Left ventricle myocardium superior (tissue), 1 donor: ENCODE measurements at places on chromosomes 1 and 21.

DNA sequence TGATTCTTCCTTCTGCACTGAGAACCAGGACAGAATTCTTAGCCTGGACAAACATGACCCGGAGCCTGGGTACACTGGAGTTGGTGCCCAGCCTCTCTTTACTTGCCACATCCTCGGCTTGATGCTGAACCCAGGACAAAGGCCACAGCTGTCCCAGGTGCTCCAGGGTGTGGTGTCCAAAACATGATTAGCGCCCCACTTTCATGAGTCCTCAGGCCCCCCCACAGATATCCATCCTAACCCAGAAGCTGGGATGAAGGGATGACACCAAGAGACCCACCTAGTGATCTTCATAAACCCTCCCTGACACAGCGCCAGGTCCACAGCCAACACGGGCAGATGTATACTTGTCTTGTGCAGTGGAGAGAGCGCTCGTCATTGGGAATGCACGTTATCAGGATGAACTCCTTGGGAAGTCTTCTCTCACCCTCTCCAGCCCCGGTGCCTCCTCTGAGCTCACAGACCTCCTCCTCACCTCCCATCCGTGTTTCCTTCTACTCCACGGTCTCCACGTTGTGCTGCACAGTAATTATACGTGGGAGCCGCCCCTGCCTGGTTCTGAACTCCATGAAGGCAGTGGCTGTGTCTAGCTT lies 3.6 kb downstream of the ABCA4 start:
- no peak for DNase-seq

- no peak for DNase-seq
These were observed at the start of gene TMEM52 for GRCh38 chr1:1918901-1919303. Gene TMEM52, minus strand, starts transcription at chr1:1919279. Its CDS starts 14 bp downstream, at chr1:1919265.

DNA sequence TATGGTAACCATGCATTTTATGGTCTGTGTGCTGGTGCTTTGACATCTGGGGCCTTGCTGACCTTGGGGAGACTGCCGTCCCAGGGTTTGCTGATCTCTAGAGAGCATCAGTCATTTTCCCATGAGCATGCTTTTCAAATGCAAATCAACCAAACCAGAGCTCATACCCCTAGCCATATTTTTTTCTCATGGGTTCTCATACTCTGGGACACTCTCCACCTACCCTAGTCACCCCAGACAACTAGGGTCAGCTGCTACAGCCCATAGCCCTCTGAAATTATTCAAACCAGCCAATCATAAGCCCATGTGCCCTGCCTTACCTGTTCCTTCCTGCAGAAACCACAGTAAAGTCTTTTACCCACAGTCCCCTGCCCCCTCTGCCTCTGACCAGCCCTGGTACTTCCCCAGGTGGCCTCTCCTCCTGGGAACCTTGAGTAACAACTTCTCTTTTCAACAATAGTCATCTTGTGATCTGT lies 132.0 kb downstream of the MAP3K21 start:
- DNase-seq: no peak

DNA sequence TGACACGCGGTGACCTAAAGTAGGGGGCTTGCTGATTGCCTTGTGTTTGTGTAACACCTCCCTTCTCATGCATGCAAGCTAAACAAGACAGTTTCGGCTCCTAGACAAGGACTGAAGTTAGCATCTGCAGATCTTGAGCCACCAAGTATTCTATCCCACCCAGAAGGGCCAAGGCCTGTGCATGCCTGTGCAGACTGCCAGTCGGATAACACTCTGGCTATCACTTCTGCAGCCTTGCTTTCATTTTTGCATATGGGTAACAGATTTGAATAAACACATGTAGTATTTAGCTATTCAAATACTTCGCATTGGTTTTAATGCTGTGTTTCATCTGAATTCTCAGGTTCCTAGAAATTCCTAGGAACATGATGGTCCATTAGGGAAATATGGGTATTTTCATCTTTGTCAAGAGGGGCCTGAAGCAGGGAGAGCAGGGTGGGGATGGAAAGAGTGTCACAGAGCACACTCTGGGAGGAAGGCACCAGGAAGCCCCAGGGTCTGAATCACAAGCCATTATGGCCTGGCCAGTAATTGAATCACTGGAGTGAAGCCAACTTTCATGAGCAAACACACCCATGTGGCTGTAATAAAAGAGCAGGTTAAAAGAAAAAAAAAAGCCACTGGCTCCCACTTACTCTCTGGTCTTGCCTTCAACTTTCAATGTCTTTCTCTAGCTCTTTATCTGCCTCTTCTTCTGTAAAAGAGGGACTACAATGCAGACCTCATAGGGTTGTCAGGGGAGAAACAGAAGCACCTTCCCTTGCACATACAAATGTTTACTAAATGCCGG lies 28.3 kb downstream of the GADD45A start:
- no peak for DNase-seq

GRCh38 chr1:183996396-183996795 lies 41.1 kb downstream of the COLGALT2 start:
- DNase-seq: no peak

GRCh38 chr1:194228427-194228826 lies 1042.0 kb upstream of the B3GALT2 start:
- no peak for DNase-seq

GRCh38 chr1:234554698-234555311 lies 55.2 kb downstream of the IRF2BP2 start:
- DNase-seq: no peak

DNA sequence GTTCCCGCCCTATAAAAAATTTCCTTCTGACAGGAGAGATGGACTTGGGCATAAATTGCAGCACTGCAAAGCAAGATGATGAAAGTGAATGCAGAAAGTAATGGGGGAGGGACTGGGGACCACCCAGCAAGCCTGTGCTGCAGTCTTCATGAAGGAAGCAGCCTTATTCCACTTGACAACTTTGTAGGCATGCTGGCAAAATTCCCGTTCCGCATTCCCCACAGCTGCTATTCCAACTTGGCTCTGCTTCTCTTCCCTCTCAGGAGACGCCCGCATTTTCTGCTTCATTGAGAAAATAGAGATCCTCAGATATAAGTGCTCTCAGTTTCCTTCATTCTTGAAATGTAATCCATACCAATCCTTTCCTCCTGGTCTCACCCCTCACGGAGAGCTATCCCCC lies 2.4 kb downstream of the HMGB4 start:
- DNase-seq: no peak

GRCh38 chr1:70528590-70529333 lies 117.7 kb downstream of the CTH start:
- no peak for DNase-seq

GRCh38 chr1:89286549-89287180 lies 14.0 kb upstream of the GBP5 start:
- DNase-seq: no peak

DNA sequence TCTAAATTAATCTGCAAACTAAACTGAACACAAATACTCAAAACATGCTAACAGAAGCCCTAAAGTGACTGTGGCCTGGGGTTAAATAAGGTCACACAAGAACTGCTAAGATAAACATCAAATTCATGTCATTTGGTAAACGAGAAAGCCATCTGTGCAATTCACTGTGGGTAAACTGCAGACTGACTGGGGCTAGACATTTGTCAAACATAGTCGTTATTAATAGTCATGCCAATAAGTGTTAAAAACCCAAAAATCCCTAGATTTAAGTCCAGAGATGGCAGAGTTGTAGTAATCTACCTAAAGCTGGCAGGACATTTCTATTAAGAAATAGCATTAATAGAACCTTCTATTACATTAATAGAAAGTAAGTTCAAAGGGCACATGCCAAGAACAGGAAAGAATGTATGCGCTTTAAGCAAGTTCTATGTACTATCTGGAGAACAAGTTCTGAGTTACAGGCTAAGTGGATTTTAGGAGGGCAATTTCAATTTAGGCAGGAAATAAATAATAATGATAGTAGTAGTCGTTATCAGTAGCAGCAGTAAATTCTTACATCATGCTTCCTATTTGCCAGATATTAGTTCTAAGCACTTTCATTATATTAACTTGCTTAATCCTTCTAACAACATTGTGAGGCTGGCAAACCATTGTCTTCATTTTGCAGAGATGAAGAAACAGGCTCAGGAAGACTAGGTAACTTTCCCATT lies 8.6 kb downstream of the EDEM3 start:
- no peak for DNase-seq

- peak; percentile 50 for DNase-seq
These were observed 1.2 kb downstream of the EFNA1 start for GRCh38 chr1:155128755-155129473.

DNA sequence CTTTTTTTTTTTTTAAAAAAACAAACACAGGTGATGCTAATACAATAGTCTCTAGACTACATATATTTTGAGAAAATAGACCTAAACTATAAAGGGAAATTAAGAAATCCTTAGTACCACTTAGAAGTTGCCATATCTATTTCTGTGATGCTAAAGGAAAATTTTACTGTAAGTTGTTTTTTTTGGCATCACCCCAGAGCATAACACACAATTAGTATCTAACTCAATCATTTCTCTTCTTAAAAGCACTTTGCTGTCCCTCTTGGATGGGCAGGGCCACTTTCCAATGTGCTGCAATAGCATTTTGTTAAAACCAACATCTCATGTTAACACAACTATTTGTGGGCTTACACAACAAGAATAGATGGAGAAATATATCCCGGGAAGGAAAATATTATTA lies 91.9 kb downstream of the GABPA start:
- DNase-seq: no peak

DNA sequence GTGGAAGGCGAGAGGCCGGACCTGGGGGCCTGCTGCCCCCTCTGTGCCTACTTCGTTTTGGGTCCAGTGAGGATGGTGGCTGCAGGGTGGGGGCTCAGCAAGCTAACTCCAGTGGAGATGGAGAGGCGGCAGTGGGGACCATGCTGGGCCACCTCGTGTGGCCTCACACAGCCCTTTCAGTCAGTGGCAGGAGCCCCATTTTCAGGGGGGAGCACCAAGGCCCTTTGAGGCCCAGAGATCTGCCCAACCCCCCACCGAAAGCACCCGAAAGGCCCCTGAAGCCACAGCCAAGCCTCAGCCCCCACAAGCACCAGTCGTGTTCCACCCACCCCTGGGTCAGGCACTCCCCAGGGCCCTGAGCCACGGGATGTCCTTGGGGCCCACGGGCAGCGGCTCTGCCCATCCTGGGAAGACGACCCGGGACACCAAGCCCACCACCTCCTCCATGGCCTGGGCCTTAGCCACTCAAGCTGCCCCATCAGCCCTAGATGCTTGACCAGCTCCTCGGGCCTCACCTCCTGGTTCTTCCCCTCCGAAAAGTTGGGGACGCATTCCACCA lies 345 bp downstream of the FTCD start:
- DNase-seq: peak; percentile 22

DNA sequence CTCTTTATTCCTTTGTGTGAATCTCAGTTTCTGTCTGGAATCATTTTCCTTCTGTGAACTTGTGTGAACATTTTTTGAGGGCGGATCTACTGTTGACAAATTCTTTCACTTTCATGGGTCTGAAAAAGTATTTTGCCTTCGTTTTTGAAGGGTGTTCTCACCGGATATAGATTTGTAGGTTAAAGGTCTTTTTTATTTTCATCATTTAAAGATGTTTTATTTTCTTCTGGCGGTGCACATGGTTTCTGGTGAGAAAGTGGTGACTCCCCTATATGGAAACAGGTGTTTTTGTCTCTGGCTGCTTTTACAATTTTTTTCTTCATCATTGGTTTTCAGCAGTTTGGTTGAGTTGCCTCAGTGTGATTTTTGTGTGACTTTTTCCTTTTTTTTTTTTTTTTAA lies 94.9 kb downstream of the DYRK1A start:
- DNase-seq: no peak

DNA sequence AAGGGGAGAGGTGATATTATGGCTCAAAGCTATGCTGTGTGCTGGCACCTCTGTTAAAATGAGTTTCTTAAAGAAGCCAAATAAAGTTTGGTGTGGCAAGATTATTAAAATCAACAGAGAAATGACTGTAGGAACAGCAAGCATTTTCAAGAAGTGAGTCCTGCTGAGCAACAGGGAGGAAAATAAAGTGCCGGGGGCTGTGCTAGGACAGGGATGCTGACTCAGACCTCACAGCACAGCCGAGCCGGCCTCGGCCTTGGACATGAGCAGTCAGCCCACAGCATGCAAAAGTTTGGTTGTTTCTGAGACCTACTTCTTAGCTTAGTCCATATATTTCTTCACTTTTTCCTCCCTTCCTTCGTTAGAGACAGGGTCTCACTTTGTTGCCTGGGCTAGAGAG lies 19.2 kb downstream of the CNIH3 start:
- no peak for DNase-seq

- no peak for DNase-seq
These were observed 300.4 kb upstream of the RUNX1 start for GRCh38 chr21:35349376-35350080.

DNA sequence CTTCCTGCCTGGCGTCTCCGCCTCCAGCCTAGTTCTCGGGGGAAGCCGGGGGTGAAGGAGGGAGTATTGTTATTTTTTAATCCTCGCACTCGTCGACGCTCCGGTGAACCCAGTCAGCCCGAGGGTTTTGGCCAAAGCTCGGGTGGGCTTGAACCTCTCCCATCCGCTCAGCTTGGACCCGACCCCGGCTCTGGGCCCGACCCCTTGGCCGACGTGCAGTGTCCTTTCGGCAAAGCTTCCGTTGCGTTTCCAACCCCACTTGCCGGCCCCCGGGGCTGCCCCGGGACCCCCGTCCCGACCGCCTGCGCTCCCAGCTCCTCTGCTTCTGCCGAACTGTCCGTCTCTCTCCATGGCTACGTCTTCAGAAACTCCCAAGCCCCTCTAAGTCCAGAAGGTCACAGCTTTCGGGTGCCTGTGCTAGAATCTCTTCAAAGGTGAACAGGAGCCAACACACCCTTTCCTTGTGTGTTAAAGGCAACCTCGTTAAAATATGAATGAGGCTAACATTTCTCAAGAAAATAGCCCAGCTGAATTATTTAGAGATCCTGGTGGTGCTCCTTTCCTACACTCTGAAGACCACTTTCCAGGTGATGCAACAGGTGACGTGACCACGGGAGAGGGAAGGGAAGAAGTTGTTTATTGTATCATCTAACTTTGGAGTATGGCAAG lies 647 bp downstream of the DESI2 start:
- no peak for DNase-seq

DNA sequence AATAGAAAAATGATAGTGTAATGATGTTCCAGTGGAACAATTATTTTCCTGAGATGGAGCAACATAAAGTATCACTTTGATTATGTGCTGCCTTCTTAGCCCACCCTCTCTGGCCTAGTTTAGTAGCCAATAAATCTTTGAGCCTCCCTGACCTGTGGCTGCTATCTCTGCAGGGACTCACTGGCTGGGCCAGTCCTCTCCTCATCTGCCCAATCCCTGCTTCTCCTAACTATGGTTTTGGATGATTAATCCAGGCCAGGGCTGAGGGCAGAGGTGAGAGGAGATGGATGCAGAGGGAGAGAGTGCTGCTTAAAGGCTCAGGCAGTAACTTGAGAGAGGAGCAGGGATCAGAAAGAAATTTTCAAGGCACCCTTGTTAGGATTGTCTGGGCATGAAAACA lies 89.0 kb upstream of the CD34 start:
- no peak for DNase-seq

GRCh38 chr21:18716578-18717138 lies 313.1 kb upstream of the TMPRSS15 start:
- no peak for DNase-seq

- DNase-seq: no peak
These were observed 40.5 kb downstream of the GLIS1 start for GRCh38 chr1:53698384-53698980.
